ENCODE measurements at places on chromosomes 4 and X.

GRCh38 chr4:173170182-173170778 lies 1.7 kb downstream of the GALNT7 start:
- no peak for DNase-seq

DNA sequence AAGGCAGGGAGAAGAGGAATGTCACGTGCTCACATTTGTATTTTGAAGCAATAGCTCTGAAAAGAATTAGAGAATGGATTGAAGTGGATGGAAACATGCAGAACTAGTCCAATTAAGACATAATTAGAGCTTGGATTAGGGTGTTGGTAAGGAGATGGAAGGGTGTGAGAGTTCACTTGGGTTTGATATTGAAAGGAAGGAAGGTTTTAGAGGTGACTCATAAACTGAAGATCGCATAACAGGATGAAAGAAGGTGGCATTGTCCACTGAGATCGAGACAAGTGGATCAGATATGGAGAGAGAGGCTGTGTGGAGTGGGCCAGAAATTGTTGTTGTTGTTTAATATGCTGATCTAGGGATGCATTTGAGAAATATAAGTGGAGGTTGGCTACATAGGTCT lies 244.0 kb upstream of the SMIM31 start:
- no peak for DNase-seq

GRCh38 chr4:122602277-122603142 lies 18.4 kb downstream of the IL21 start:
- DNase-seq = no peak

GRCh38 chr4:137070614-137071013 lies 461.7 kb downstream of the PCDH18 start:
- no peak for DNase-seq

DNA sequence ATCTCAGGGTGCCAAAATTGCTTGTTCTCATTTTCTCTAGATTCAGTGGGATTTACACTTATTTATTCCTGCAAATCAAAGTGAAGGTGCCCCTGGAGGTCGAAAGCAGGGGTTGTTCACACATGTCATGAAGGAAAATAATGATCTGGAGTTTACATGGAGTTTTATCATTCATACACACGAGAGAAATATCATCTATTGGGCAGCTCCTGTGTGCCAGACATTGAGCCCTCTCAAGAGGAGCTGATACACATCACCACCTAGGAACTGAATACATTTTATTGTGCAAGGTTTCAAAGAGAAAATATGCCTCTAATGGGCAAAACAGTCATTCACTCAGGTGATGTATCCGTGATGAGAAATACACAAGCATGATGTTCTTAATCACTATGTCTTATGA lies 23.5 kb downstream of the CLNK start:
- no peak for DNase-seq

- DNase-seq = peak; percentile 57
These were observed 989 bp downstream of the N4BP2 start for GRCh38 chr4:40057586-40058091.

DNA sequence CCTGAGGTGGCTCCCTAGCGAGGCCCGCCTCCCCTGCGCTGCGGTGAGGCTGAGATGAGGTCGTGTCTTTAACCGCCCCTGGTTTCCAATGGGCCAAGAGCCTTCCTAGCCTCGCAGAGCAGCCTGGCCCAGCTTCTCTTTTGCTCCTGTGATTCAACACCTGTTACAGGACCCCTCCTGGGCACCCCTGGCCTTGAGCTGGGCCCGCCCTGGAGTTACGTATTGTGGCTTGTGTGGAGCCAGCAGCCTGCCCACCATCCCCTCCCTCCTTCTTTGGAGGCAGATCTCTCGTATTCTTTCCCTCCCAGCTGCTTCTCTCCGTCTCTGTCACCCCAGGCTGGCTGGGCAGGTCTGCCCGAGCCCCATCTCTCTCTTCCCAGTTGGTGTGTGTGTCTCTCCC lies 19.3 kb upstream of the UBA1 start:
- DNase-seq = no peak

- no peak for DNase-seq
These were observed 115.1 kb downstream of the FRYL start for GRCh38 chr4:48664938-48665337.

- DNase-seq = no peak
These were observed 76.2 kb upstream of the CD99 start for GRCh38 chrX:2614911-2615310.

- no peak for DNase-seq
These were observed 478.8 kb upstream of the MAGEB18 start for GRCh38 chrX:25659317-25659716.

DNA sequence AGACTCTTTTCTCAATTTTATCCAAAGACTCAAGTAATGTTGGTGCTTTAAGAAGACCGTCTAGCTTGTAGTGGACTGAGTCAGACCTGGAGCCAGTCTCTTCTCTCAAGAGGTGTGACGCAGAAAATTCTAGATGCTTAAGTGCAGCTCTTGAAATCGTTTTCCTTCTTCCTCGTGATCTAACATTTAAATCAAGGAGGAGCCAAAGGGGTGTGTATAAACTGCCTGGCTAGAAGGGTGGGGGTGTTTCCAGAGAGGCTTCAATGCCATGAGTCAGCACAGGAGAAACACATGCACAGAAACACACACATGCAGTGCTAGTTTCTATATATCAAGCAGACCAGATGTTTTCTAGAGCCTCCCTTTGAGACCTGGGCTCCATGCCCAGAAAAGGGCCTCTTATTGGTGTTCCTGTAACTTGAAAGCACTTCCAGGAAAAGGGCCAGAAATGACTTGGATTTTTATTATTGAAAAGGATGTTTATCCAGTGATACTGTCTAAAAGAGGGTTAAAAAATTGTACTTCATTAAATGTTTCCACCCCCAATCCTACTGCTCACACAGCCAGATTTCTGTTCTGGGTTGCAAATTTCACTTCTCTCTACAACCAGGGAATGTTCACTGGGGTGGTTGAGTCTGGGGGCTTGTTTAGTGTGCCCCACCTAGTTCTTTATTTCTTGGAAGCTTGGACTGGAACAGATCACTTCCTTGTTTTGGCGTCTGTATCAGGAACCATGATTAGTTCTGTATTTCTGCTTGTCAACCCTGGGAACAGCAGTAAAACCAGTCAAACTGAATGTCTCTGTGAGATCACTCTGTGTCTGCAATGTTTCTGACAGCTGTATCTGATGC lies at the start of gene CLIC2:
Gene CLIC2 (minus strand): TSS at position 129 of the 851 bp plus-strand sequence. CDS start 187 bp downstream, outside the sequence.
- DNase-seq = no peak

- DNase-seq = no peak
These were observed 61.7 kb upstream of the GUCY1A1 start for GRCh38 chr4:155604718-155605626.

DNA sequence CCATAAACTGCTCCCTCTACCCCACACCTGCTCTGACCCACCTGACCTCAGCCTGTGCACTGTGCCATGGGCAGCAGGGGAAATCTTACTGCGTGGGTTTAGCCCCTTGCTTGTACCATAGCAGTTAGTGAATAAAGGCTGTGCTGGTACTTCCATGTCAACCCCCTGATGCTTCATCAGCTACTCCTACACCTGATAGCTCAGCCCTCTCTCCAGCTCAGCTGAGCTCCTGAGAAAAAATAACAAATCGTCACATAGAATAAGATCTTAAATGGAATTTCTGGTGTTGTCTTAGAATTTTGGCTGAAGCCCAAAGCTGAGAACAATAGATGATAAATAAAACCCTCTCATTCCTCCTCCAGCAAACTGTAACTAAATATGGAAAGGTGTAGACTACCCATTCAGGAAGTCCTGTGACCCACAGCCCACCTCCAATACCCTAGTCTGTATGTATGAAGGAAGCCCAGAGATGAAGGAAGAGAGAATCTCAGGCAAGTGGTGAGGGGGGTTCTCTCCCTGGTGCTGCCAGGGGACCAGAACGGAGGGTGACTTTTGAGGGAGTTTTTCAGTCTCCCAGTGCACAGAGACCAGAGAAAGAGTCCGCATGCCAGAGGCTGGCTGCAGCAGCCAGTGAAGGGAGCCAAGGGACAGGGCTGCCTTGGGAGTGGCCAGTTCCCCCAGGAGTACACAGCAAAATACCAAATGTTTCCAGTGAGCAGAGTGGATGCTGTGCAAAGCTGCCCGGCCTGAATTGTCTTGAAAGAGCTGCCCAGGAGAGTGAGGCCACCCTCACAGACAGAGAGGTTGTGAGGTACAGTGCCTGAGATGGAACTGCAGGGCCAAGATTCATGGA lies 227.3 kb downstream of the QDPR start:
- DNase-seq = no peak

DNA sequence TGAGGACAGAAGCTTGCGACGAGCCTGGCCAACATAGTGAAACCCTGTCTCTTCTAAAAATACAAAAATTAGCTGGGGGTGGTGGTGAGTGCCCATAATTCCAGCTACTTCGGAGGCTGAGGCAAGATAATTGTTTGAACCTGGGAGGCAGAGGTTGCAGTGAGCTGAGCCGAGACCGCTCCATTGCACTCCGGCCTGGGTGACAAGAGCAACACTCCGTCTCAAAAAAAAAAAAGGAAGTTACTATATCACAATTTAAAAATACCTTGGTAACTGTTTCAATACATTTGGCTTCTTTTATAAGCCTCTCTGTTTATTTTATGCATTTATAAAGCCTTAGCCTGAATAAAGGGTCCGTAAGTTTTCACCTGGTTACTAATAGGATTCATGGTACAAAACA lies 46.6 kb upstream of the CHRNA9 start:
- DNase-seq = no peak

DNA sequence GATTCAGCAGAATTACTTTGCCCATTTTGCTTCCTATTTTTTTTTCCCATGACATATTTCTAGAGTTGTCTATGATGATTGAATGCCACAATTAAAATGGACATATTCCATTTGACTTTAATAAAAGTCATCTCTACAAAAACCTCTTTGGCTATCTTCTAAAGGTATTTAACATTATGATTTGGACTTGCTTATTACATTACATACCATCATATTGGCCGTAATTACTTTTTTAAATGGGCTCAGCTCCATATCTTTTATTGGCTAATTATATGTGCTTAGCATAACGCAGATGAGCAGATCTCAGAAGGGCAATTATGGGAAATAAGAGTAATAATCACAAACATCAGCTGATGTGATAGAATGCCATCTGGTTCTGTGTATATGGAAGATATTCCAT lies 4.5 kb upstream of the LNX1 start:
- no peak for DNase-seq

DNA sequence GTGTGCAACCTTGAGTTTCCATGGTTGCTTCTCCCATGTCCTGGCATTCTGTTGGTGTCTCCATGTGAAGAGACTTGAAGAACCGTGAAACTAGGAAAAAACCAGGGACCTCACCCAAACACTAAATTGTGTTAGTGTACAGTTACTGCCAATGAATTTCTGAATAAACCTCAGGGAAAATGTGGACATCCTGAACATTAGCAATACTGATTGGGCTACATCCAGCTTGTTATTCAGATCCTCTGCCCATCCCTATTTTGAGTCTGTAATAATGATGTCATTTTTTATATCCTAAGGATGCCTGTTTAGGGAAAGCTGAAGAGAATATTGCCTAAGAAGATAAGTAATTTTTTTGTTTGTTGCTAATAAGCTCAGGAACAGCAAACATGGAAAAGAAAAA lies 262.7 kb downstream of the TMA16 start:
- no peak for DNase-seq

- DNase-seq = no peak
These were observed 92.1 kb upstream of the WDFY3 start for GRCh38 chr4:85058551-85058950.

- no peak for DNase-seq
These were observed 341.1 kb downstream of the GBA3 start for GRCh38 chr4:23033796-23034195.

DNA sequence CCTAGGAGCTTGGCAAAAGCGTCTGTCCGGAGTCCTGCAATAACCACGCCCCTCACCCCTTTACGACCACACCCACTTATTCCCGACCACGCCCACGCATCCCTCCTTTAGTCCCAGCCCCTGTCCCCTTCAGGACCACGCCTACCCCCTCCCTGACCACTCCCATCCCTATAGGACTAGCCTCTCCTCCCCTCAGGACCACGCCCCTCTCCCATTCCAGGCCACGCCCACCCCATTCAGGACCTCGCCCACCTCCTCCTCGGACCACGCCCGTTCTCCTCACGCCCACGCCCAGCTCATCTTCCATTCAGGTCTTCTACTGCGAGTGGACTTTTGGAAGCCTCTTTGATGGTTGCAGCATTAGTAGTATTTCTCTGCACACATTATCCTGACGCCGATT lies 131.2 kb upstream of the STX18 start:
- no peak for DNase-seq

- DNase-seq = no peak
These were observed 16.0 kb upstream of the RBM3 start for GRCh38 chrX:48558271-48558670.

DNA sequence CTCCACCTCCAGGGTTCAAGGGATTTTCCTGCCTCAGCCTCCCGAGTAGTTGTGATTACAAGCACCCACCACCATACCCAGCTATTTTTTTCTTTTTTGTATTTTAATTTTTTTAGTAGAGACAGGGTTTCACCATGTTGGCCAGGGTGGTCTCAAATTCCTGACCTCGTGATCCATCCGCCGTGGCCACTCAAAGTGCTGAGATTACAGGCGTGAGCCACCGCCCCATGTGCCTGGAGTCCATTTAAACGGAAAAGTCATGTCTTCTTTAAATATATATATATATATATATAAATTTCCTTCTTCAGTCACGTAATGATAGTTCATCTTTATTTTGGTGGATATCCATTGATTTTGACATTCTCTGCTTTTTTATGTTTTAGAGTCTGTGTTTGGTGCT lies 264.0 kb upstream of the PITX2 start:
- DNase-seq = no peak

- no peak for DNase-seq
These were observed 3.6 kb upstream of the AFP start for GRCh38 chr4:73432169-73433000.

- DNase-seq = no peak
These were observed 15.3 kb upstream of the HPRT1 start for GRCh38 chrX:134444681-134445080.

DNA sequence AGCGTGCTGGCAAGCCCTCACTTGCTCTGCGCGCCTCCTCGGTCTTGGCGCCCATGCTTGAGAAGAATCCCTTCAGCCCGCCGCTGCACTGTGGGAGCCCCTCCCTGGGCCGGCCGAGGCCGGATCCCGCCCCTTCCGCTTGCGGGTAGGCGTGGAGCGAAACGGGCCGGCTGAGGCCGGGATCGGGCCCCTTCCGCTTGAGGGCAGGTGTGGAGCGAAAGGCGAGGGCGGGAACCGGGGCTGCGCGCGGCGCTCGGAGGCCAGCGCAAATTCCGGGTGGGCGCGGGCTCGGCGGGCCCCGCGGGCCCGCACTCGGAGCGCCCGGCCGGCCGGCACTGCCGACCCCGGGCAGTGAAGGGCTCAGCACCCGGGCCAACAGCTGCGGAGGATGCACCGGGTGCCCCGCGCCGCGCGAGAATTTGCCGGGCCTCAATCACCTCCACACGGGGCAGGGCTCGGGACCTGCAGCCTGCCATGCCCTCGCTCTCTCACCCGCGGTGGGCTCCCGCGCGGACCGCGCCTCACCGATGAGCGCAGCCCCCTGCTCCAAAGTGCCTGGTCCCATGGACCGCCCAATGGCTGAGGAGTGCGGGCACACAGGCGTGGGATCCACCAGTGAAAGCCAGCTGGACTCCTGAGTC lies 58.1 kb upstream of the GBA3 start:
- no peak for DNase-seq

All from effector memory CD4-positive, alpha-beta T cell (primary cell).